ACHN (cell line): ENCODE measurements at places on chromosomes 6 and 20.

GRCh38 chr6:7542874-7543624, 1.6 kb downstream of the DSP start:
- peak; percentile 60 for DNase-seq

DNA sequence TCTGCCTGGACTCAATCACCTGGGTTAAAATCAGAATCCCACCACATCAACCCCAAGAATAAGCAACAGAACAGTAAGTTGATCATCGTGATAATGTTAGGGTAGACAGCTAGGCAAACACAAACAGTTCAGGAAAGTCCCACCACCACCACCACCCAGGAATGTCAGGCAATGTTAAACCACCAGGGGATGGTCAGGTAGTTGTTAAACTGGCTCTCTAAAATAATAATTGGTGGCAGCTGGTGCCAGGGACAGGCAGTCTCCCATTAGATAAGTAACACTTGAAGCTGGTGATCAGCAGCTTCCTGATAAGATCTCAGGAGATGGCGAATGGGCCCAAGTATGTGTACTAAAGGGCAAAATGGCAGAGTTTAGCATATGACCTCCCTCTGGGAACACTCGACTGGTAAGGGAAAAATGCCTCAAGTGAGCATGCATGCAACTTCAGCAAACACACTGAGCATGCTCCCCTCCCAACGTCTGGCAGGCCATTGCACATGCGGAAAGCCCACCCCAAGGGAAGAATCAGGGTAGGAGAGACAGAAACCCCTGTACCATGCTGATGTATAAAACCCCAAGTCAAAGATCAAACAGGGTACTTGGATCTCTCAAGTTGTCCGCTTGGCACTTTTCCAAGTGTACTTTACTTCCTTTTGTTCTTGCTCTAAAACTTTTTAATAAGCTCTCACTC, 66.6 kb downstream of the IPCEF1 start:
- no peak for DNase-seq

GRCh38 chr6:164107297-164107995, 692.9 kb downstream of the QKI start:
- no peak for DNase-seq

DNA sequence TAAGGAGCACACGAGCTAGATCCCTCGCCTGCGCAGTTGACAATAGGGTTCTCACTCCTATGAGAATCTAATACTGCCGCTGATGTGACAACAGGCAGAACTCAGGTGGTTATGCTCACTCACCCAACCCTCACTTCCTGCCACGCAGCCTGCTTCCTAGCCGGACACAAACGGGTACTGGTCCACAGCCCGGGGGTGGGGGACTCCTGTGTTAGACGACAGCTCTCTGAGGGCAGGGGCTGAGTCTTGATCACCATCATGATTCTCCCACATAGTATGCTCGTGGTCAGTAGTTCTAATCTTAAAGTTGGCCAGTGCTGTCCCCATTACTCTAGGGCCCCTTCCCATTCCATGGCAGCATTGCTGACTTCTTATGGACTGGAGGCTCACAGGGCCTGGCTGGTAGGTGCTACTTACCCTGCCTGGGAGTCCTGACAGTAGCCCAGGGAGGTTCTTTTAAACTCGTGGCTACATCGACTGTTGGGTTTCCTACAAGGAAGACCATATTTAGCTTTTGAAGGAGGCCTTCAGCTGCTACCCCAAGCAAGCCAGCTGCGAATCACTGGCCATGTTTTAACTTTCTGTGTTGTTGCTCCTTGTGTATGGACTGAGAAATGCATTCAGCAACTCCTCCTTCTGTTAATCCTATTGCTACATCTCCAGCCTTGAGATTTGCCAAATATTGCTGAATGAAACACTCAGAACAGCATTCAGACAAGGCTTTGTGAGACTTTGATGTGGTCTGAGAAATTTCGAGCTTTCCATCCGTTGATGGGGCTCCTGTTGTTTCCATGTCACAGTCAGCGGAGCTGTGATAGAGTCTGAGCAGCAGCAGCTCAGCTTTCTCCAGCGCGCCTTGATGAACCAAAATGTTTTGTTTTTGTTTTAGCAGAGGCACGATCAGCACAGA, 300.3 kb downstream of the NRN1 start:
- no peak for DNase-seq

- no peak for DNase-seq
These were observed 324.2 kb upstream of the HSF2 start for GRCh38 chr6:122075084-122075838.

DNA sequence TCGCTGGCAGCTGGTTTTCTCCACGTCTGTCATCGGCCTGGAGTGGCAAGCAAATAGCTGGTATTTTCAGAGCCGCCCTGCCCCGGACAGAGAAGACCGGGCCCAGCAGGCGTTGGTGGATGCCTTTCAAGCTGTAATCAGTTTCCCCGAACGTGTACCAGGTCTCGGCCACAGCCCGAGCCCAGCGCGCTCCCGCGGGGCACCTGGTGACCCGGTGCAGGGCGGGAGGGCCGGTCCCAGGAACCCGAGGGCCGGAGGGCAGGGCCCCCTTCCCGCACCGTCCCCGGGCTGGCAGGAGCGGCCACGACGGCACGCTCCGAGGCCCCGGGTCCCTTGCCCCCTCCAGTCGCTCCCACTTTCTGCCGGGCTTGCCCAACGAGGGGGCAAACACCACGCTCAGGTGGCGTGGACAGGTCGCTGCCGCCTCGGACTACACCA, 348 bp upstream of the PYGB start:
- no peak for DNase-seq

- no peak for DNase-seq
These were observed 56.8 kb downstream of the EYA2 start for GRCh38 chr20:46951405-46951804.

- DNase-seq, result peak; percentile 34
These were observed at the start of gene GMPR for GRCh38 chr6:16238057-16238962. Gene GMPR, plus strand, starts transcription at chr6:16238587. Its CDS starts 107 bp downstream, at chr6:16238694.

- no peak for DNase-seq
These were observed 21.4 kb downstream of the HBS1L start for GRCh38 chr6:135033238-135033637.

GRCh38 chr6:140504776-140505175, 1130.3 kb upstream of the CITED2 start:
- no peak for DNase-seq

GRCh38 chr20:37742131-37742530, 48.3 kb downstream of the CTNNBL1 start:
- no peak for DNase-seq
